Activated CD4-positive, alpha-beta T cell treated with anti-CD3 and anti-CD28 coated beads for 24 hours (primary cell): ENCODE measurements at places on chromosomes 1 and 21.

GRCh38 chr1:82560566-82560965, 759.8 kb downstream of the ADGRL2 start:
- no peak for DNase-seq

DNA sequence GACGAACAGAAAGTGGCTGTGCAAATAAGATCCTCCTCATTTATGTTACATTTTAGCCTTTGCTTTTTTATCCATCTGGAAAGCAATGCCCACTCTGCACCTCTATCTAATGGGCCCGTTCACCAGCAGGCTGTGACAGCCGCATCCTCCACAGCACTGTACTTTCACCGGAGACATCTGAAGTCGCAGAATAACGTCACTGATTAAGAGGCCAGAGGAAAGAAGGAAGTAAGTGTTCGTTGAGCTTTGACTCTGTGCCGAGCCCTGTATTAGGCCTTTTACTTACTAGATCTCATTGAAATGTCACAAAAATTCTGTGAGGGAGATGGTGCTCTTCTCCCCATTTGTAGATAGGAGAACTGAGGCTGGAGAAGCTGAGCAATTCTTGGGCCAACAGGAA, 62.3 kb downstream of the KAZN start:
- DNase-seq, result no peak

GRCh38 chr1:178500936-178501554, 4.3 kb upstream of the CLEC20A start:
- DNase-seq, result no peak

GRCh38 chr1:165826565-165827267, 698 bp upstream of the UCK2 start:
- no peak for DNase-seq

DNA sequence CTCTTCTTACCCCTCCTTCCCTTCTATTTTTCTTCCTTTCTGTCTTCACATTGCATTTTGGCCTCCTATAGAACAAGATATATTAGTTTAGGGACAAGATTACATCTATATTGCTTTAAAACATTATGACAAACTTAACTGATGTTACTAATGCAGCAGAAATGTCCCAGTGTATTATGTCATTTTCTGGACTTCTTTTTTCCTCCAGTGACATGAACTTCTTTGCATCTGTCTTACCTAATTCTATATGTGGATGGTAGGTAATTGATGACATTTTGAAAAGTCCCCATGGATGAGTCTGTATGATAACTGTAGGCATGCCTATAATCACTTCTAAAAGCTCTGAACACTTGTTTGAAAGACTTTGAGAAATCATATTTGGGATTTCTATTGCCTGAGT, 89.5 kb downstream of the FNBP1L start:
- no peak for DNase-seq

GRCh38 chr1:224267925-224268324, 62.0 kb downstream of the NVL start:
- no peak for DNase-seq

DNA sequence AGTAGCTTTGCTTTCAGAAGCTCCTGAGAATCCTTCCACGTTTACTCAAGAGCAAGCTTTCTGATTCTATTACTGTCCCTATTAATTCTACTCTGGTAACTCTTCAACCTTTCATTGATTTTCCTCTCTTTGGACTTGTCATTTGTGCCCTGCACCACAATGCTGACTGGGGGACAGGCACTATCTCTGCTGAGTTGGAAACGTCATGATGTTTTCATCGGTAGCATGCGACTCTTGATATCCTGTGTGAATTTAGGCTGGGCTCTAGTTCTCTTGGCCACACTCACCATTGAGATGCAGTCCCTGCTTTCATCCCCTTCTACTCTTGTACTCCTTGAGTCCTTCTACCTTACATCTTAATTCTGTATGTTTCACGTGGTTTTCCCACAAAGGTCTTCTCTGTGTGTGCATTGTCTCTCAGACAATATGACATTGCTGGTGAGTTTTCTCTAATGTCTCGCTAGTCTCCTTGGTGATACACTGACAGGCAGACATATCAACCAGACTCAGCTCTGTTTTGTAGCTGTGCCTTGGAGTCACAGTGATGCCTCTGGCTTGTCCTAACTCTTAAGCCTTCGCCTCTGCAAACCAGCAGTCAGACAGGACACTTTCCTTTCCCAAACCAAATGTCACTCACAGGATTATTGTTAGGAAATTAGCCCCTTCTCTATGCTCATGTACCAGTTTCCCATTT, 223.6 kb upstream of the ADGRL2 start:
- DNase-seq, result no peak

GRCh38 chr1:193358419-193358818, 172.0 kb upstream of the B3GALT2 start:
- no peak for DNase-seq

DNA sequence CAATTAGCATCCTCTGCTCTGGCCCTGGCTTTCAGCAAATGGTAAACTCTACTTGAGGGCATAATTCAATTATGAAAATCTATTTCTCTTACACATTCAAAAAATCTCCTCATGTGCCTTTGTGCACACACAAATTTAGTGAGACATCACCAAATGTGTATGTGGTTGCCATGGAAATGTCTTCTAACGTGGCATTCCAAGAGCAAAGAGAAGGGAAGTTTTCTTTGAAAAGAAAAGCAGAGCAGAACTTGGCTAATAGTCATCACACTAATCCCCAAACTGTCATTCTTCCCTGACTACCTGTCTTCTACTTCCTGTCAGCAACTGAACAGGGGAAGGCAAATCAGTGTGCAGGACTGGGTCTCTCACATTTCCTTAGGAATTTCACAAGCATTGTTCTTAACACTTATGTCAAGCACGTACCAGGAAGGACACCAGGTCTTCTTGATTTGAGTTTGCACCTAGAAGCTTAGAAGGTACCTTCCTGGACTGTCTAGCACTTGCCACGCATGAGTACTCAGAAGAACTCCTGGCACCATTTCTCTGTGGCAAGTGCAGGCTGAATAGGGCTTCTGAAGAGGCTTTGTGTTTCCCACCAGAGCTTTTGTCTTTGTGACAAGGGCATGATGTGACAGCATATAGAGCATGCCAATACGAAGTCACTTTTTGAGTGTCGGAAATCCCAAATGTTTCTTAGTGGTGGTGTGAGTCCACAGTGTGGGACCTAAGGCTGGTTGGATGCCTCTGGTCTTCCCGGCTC, 32.3 kb downstream of the MAN1C1 start:
- no peak for DNase-seq

DNA sequence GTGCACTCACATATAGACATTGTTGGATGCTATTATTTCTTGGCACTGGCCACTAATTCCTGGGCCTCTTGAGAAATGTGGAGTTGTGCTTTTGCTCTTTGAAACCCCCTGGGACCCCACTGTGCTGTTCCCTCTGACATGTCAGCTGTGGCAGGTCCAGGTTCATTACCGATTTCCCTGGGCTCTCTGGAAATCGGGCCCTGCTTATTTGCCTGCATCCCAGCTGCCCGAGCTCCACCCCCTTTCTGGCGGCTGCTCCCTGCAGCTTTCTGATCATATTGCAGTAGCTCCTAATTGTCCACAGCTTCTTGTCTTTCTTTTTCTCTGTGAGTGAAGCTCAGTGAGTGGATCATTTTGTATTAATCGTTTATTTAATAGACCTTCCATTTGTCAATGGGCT, 183.7 kb upstream of the FAM78B start:
- DNase-seq, result no peak

DNA sequence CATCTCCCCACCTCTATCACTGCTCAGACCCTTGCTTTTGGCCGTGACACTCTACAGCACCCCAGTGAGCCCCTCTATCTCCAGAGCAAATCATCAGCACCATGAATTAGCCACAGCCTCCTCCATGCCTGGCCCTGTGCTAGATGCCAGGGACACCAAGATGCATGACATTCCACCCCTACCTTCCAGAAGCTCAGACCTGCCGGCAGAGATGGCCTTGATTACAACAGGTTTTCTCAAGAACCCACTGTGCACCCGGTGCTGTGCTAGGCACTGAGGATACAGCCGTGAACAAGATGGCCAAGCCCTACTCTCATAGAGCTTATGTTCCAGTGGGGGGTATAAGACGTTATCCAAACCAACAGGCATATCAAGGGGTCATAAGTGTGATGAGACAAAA, 30.6 kb downstream of the CDK18 start:
- DNase-seq, result no peak

DNA sequence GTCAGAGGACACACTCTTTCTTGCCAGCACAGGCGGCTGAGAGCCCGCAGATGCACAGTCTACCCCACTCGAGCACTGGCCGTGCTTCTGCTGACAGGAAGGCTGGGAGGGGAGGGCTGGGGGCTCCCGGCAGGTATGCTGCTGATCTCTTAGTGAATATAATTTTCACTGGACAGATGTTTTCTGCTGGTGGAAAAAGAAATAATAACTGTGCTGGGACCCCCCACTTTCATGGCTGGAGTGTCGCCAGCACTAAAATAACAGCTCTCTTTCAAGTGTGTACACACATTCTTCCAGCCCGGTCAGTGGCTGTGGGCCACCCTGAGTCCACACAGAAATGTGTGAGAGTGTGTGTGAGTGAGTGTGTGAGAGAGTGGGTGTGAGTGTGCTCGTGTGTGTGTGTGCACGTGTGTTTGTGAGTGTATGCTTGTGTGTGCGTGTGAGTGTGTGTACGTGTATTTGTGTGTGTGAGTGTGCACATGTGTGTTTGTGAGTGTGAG, 167.7 kb upstream of the USP24 start:
- DNase-seq, result no peak
